ENCODE measurements at places on chromosomes 2 and 18.

DNA sequence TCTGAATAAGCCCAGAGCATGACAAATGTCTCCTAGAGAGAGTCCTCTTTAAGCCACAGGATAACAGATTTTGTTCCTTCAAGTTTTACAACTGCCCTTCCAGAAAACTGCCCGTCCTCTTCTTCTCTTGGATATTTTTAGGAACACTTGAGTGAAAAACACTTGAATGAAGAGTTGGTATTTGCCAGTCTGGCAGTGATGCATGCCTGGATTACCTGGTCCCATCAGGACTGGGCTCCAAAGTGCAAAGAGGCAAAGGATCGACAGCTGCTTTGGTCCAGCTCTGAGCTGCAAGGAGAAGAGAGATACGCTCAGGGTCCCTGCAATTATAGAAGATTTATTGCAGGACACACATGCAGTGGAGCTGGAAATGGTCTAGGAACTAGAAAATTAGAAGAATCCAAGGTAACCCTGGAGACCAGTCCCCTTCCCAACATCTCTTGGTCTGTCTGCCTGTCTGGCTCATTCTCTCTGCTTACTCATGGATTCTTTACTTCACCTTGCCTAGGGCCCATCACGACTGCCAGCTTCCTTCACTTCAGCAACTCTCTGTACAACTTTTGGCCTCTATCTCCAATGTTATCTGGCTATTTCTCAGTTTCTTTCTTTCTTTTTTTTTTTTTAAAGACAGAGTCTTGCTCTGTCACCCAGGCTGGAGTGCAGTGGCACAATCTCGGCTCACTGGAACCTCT lies 112.1 kb upstream of the SIX2 start:
- DNase-seq: no peak

DNA sequence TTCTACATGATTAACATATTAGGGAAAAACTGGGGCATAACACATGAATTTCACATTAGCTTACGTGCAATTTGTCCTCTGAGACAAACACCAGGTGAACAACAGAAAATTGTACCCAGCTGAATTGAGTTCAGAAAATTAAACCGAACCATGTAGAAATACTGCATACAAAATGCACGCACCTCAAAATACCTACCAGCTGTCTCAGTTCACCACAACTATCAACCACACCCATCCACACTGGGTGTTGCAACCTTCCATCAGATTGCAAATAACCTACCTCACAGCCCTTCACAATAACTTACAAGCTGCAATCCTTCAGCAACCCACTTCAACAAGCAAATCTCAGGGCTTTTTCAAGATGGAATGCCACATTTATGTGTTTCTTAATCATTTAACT lies 55.9 kb downstream of the UNC50 start:
- no peak for DNase-seq

GRCh38 chr2:171598713-171599319 lies 76.5 kb downstream of the CYBRD1 start:
- DNase-seq: peak; percentile 38

- no peak for DNase-seq
These were observed 484.5 kb downstream of the NUP35 start for GRCh38 chr2:183608747-183609146.

All from stimulated activated CD4-positive, alpha-beta T cell treated with anti-CD3 and anti-CD28 coated beads, TNF-alpha, amount 100 ng/mL, for 48 hours (primary cell).